T-helper 1 cell (primary cell): ENCODE measurements at places on chromosomes 12 and 14.

DNA sequence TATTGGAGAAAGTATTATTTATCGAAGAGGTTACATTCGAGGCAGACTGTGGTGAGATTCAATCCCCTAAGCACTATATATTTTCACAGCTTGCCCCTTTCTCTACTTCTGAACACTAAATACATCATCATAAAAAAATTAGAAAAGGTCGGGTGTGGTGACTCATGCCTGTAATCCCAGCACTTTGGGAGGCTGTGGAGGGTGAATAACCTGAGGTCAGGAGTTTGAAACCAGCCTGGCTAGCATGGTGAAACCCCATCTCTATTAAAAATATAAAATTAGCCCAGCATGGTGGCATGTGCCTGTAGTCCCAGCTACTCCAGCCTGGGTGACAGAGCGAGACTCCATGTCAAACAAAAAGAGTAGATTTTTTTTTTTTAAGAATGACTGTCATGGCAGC is 70.6 kb upstream of the MYF6 start:
- no peak for DNase-seq

DNA sequence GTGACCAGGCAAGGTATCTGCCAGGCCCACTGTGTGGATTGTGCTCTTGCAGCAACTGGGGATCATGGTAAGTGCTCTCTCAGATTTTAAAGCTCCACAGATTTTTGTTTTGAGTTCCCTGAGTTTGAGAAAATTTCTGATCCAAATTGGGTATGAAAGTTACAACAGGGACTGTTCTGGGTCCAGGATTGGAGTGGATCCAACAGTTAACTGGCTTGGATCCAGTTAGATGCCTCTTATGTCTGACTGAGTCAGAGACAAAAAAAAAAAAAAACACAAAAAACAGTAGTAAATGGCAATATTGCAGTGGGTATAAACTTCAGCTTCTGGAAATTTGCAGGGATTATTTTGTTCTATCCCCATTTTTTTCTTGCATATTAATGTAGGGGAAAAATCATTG is 598.8 kb downstream of the C12orf50 start:
- DNase-seq: no peak

DNA sequence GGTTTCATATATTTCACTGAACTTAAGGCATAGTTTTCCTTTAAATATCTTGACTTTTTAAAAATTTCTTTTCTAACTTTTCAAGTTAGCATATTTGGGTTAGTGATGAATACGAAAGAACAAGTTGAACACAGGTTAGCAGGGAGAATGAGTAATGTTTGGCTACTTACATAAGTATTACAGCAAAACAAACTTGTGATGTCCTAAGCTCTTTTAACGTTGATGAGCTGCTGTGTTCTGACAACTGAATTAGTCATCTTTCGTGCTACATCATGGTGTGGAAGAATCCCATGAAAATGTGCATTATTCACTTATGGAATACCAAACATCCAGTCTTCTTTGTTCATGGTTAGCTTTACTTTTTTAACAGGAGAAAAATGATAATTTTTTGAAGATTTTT is 36.3 kb upstream of the PDZRN4 start:
- no peak for DNase-seq

GRCh38 chr14:91867316-91867988 is at the start of gene TC2N:
TSS of gene TC2N (minus strand) at chr14:91867536. CDS start at chr14:91813769, 53,767 bp downstream.
- DNase-seq: peak; percentile 28

GRCh38 chr14:104104076-104104901 is 18.8 kb downstream of the ASPG start:
- no peak for DNase-seq

GRCh38 chr14:105891631-105892452 is 365.5 kb downstream of the TMEM121 start:
- no peak for DNase-seq

GRCh38 chr12:123105211-123105826 is 45.6 kb downstream of the PITPNM2 start:
- no peak for DNase-seq

GRCh38 chr14:53126731-53127130 is 26.4 kb downstream of the DDHD1 start:
- DNase-seq: no peak

DNA sequence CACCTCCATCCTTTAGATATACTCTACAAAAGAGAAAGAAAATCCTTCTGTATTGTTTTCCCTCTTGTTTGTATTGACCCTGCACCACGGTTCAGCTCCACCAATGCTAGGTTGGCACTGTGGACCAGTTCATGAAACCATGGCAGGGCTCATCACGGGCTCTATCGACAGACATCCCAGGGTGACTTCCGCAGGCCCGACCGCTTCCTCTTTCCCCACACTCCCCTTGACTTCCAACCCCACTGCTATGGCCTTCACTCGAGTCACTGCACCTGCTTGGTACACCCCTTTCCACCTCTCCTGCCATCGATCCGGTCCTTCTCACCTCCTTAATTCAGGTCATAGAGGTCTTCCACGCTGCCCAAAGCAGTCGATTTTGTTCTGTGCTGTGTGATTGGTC is 21.2 kb upstream of the AKAP5 start:
- DNase-seq: no peak
